ENCODE measurements at places on chromosomes 3 and 15.

DNA sequence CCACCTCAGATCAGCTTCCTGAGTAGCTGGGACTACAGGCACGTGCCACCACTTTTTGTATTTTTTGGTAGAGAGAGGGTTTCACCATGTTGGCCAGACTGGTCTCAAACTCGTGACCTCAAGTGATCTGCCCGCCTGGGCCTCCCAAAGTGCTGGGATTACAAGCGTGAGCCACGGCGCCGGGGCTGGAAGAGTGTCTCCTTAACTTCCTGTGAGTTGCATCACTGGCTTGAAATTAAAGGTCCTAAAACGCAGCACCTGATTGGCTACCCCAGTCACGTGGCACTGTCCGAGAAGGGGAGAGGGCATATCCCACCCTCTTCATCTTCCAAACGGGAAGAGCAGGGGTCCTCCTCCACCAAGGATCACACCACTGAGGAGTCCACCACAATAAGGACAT, 5.5 kb upstream of the FAM174B start:
- no peak for DNase-seq

GRCh38 chr3:94121161-94121560, 58.3 kb downstream of the NSUN3 start:
- DNase-seq = no peak

GRCh38 chr3:119085070-119085439, 50.4 kb upstream of the IGSF11 start:
- DNase-seq = no peak

DNA sequence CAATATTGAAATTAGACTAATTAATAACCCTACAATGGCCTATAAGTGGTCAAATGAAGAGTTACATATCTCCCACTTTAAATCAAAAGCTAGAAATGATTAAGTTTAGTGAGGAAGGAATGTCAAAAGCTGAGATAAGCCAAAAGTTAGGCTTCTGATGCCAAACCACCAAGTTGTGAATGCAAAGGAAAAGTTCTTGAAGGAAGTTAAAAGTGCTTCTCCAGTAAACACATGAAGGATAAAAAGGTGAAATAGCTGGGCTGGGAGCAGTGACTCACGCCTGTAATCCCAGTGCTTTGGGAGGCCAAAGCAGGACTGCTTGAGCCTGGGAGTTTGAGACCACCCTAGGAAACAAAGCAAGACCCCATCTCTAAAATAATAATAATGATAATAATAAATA, 46.9 kb upstream of the DCUN1D1 start:
- DNase-seq = no peak

DNA sequence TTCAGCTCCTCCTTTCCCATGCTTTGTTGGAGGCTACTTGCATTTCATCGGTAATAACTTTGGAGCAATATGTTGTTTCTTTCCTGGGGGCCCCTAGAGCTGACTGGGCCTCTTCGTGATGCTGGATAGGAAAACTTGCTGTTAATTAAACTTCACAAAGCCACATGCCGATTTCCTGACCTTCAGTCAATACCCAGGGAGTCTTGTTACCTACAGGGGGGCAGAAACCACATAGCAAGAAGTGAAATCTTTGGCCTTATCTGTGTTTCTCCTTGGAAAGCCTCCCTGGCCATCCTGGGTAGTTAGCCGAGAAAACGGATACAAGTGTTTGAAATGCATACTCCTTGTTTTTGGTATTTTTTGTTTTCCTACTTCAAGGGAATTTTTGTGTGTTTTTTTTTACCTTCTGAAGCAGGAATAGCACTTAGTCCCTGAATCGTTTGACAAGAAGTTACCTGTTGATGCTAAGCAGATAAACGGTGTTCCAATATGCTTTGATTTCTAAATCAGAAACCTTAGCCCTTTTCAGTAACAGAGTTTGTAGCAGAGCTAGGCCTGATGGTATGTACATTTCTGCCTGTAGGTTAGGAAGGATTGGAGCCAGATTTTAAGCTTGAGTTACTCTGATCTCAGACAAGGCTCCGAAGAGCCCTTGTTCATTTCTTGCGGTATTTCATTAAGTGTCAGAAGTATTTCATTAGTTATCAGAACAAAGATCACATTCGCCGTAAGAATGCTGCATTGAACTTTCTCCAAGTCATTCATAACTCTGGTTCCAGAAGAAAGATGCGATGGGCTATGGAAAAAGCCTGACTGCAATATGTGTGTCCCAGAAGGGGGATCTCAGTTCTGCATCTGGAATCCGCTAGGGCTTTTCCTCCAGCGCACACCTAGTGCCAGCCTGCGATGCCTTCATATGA, 111.5 kb downstream of the THSD4 start:
- DNase-seq = no peak

DNA sequence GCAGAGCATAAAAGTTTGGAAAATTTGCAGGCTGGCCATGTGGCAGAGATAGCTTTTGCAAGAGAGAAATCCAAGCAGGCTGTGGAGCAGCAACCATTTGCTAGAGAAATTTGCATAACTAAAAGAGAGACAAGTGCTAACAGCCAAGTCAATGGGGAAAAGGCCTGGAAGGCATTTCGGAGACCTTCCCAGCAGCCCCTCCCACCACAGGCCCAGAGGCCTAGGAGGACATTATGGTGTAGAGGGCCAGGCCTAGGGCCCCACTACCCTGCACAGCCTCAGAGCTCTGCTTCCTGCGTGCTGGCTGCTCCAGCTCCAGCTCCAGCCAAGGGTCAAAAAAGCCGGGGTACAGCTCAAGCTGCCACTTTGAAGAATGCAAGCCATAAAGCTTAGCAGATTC, 82.7 kb downstream of the MYO5A start:
- no peak for DNase-seq

GRCh38 chr3:185733980-185734724, 90.7 kb downstream of the IGF2BP2 start:
- peak; percentile 33 for DNase-seq

GRCh38 chr15:89876396-89877082, 17.3 kb downstream of the AP3S2 start:
- DNase-seq = no peak

- DNase-seq = no peak
Measured at GRCh38 chr3:35760146-35760545, 120.8 kb downstream of the ARPP21 start.

GRCh38 chr15:83955806-83956265, 279.7 kb upstream of the GOLGA6L4 start:
- no peak for DNase-seq

DNA sequence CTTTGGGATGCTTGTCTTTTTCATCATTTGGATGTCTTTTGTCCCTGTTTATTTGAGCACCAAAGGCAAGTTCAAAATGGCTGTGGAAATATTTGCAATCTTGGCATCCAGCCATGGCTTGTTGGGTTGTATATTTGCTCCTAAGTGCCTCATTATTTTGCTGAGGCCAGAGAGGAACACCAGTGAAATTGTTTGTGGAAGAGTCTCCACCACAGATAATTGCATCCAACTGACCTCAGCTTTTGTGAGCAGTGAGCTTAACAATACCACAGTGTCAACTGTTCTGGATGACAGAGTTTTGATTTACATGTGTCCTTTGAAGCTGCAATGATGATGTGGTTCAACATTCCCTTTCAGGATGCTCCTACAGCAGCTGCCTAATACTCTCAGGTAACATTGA, 83.0 kb upstream of the KCNAB1 start:
- no peak for DNase-seq

GRCh38 chr15:59282515-59283337, 76.1 kb downstream of the LDHAL6B start:
- no peak for DNase-seq

- DNase-seq = no peak
Measured at GRCh38 chr3:185089343-185089742, 63.5 kb downstream of the C3orf70 start.

DNA sequence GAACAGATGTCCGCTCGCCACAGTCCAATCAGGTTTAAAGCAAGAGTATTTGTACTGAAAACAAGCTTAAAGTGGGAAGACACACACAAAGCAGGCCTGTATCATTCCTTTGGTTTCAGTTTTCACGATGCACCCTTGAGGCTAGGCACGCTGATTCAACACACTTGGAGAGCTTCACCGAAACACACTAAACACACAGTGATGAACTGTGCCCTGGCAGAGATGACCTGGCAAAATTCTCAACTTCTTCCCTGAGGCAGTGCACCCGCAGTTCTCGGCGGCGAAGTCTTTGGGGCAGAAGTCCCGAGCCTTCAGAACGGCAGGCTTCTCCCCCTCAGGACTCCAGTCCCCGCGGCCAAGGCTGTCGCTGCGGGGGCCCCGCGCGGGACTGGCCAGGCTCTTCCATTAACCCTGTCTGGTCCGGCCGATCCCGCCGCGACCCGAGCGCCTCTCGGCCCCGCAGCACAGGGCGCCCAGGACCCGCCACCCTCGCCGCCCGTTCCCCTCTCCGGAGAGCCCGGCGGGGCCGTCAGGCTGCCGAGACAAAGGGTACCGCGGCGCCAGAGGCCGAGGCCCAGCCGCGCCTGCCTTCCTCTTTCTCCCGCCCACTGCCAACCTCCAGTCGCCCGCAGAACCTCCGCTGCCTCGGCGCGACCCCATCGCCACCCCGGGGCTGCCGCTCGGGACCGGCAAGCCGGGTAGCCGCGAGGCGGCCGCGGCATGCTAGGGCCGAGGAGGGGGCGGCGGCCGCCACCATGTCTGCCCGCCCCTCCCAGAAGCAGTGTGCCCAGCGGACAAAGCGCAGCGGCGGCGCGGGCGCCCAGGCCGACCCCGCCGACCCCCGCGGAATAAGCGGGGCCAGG, 792 bp downstream of the GABPB1 start:
- DNase-seq = peak; percentile 74

Measured in stimulated activated CD8-positive, alpha-beta memory T cell treated with anti-CD3 and anti-CD28 coated beads, Interleukin-4, amount 100 ng/mL, for 48 hours (primary cell).